ENCODE measurements at places on chromosomes 2 and 18.

DNA sequence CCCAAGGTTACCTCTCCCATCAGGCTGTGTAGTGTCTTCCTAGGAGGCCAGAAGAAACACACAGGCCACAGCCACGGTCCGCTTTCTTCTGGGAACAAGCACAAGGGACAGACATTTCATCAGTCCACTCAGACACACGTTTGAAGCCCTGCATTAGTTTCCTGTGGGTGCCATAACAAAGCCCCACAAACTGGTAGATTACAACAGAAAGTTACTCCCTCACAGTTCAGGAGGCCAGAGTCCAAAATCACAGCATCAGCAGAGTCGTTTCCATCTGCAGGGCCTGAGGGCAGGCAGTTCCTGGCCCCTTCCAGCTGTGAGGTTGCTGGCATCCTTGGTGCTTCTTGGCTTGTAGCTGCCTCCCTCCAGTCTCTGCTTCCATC is 8.8 kb upstream of the PRLH start:
- DNase-seq: no peak

DNA sequence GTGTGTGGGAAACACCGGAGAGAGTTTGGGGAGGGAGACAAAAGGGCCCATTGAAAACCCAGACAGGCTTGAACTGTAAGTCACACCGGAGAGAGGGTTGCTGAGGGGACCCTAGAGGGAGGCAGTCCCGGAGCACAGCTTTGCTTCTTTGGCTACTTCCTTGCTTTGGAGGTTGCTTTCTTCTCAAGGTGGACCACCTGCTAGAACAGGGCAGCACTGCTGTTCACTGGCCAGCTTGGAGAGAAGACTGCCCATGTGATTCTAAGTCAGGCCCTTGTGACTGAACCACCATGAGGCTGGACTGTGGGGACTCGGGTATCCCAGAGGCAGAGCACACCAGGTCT is 4.4 kb downstream of the ACTG2 start:
- no peak for DNase-seq

DNA sequence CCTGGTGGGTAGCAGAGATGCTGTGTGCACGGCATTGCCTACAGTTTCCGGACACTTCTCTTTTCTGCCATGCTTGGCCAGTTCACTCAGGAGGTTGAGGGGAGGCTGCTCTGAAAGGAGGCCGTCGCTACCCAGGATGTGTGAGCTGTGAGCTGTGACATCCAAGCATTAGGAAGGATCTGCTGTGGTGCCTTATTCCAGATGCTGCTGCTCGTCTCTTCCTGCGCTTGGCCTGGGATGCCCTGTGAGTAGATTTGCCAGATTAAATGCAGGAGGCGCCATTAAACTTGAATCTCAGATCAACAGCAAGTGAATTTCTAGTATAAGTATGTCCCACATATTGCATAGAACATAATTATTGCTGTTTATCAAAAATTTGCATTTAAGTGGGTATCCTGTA is 124.2 kb upstream of the SIX3 start:
- DNase-seq: no peak

DNA sequence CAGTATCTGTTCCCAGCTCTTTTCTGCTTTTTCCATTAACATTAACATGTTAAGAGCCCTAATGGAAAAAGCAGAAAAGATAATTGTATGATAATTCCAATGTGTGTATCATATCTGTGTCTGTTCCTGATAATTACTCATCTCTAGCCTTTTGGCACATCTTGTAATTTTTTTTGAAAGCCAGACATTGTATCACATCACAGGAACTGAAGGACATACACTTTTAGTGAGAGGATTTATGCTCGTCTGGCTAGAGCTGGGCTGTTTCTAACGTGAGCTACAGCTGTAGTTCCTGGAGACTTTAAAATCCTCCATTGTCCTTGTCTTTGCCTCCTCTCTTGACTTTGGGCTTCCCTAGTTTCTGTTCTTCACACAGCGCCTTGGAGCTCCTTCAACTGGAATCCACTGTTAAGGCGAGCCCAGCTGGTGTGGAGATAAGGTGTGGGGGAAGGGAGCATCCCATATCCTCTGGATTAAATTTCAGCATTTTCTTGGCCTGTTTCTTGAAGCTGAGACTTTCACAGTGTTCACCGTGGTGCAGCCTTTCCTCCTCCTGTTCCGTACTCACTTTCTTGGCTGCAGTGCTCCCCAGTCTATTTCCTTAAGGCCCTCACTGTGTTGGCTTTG is 211.5 kb downstream of the GALR1 start:
- DNase-seq: no peak

GRCh38 chr2:233470839-233471238 is 95.7 kb downstream of the USP40 start:
- DNase-seq: no peak

All from stimulated activated naive B cell treated with anti-CD40 and anti-IgM and Interleukin-4, amounts not matched to agents 10 μg/mL and 1 μg/mL and 100 μg/mL, for 72 hours (primary cell).